Activated CD8-positive, alpha-beta memory T cell treated with anti-CD3 and anti-CD28 coated beads, Interleukin-2, amount 50 U/mL, for 4 hours (primary cell): ENCODE measurements at places on chromosomes 5 and 9.

DNA sequence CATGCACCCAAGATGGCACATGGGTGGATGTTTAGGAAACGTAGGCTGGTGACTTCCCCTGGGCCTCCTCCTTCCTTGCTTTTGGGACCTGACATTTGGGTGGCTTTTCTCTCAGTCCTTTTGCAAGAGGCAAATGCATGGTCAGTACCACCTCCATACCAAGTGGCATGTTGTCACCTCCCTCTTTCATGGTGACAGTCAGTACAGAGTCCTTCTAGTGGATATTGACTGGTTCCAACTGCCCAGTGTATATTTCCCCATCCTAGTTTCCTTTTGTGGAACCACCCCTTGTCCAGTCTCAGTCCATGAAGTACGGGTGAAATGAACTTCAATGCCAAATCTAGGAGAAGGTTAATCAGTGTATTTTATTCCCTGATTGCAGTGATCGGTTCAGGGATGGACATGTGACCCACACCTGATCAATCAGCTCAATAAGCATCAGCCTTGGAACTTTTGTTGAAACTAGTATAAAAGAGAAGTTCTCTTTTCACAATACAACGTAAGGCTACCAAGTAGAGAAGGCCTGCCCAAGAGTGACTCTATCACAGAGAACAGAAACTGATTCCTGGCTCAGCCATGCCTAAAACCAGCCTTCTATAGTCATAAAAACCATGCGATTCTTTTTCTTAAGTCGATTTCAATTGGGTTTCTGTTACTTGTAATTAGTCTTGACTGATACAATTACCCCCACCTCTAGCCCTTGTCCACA lies 143.4 kb upstream of the KLF9 start:
- no peak for DNase-seq

GRCh38 chr9:99867968-99868367 lies 38.5 kb upstream of the STX17 start:
- DNase-seq = no peak

GRCh38 chr5:137333475-137333874 lies 165.7 kb downstream of the SPOCK1 start:
- no peak for DNase-seq

GRCh38 chr5:172943283-172943841 lies 15.9 kb upstream of the RPL26L1 start:
- DNase-seq = no peak

- DNase-seq = no peak
Measured at GRCh38 chr5:127409246-127409917, 108.1 kb upstream of the PRRC1 start.

- DNase-seq = no peak
Measured at GRCh38 chr5:148033134-148033533, 30.6 kb upstream of the SPINK5 start.

- no peak for DNase-seq
Measured at GRCh38 chr5:72134226-72134899, 27.1 kb downstream of the MAP1B start.

DNA sequence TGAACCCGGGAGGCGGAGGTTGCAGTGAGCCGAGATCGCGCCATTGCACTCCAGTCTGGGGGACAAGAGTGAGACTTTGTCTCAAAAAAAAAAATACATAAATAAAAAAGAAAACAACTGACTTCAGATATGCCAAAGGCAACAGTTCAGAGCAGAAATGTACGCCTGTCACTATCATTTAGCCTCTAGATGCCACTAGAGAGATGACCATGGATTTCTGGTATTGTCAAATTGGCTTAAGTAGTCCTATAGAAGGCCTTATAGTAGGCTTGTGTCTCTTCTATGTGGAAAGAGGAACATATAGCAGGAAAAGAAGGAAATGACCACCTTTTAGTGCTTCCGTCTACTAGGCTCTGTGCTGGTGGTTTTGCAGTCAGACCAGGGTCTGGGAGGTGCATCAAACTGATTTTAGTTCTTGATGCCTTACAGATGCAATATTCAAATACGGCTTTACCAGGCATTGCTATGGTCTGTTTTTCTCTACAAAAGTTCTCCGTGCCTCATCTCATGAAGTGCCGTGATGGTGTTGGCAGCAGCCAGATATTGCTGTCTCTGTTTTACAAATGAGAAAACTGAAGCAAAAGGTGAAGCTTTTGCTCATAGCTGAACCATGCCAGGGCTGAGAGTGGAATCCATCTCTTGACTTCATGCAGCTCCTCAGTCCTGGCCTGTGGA lies 17.2 kb downstream of the AGXT2 start:
- DNase-seq = no peak

GRCh38 chr5:137190031-137190430 lies 309.1 kb downstream of the SPOCK1 start:
- DNase-seq = no peak

DNA sequence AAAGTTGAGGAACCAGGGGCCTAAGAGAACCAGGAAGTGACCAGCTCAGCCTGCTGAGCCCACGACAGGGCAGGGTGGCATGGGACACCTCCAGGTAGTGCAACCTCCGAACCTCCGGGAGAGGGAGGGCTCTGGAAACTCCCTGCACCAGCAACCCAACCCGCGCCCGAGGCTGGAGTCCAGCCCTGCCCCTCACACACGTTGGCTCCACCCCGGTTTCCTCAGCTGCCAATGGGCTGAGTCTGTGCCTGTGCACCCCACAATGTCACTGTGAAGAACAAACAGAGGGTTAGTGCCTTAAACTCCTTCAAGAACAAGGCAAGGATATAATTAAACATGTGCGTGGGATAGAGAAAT lies 17.0 kb upstream of the UNC5A start:
- DNase-seq = no peak

DNA sequence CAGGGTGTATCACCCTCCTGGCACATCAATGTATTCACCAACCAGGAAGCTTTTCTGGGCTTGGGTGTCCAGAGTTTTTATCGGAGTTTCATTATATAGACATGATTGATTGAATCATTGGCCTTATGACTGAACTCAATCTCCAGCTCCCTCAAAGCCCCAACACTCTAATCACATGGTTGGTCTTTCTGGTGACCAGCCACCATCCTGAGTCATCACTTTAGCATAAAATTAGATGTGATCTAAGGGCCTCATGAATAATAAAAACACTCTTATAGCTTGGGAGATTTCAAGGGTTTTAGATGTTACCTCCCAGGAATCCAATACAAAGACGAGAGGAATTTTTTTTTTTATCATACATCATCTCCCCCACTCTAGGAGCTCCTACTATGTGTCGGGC lies 7.7 kb upstream of the PBX3 start:
- no peak for DNase-seq

- no peak for DNase-seq
Measured at GRCh38 chr5:32589416-32589815, 4.1 kb downstream of the SUB1 start.

DNA sequence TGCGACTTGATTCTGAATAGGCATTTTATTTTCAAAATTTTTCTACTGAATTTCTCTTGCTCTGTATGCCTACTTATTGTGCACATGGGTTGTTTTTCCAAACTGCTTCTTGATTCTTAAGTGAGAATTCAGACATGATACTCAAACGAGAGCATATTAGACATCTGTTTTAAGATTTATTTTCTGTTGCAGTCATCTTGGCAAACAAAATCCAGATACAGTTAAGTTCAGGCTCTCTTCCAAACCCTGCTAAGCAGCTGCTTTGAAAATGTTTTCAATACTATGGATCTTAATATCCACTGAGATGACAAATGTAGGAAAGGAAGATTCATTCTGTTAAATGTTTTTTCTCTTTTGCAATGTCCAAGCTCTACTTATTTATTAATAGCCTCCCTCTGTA lies 4.5 kb downstream of the TMEM215 start:
- no peak for DNase-seq

DNA sequence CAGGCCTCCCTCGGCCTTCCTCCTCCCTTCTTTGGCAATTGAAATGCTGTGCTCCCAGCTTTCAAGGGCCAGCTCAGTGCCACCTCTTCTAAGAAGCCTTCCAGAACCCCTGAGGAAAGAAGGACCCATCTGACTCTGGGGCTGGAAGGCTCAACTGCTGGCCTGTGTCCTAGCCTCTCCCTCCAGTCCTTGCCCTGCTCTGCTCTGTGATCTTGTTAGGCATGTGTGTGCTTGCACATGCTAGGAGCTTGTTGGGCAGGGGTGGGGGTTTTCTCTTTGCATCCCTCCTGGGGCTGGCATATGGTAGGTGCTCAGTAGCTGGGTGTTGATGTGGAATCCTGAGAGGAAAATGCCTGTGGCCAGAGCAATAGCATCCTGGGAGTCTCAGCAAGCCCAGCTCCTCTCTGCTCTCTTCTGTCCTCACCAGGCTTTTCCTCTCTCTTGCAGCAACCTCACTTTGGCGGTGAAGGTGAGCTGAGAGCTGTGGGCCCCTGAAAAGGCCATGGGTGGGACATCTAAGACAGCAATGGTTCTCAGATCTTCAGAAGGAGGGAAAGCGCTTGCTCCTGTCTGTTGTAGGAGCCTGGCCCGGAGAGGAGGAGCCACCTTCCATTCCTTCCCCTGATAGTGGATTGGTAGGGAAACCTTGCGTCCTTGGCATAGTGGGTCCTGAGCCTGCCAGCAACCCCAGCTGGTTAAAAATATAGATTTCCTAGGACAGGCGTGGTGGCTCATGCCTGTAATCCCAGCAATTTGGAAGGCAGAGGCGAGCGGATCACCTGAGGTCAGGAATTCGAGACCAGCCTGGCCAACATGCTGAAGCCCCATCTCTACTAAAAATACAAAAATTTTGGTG lies 9.9 kb downstream of the DOLK start:
- DNase-seq = no peak

- no peak for DNase-seq
Measured at GRCh38 chr5:137136991-137137632, 362.0 kb downstream of the SPOCK1 start.
